ENCODE measurements at places on chromosomes 2 and 18.

GRCh38 chr2:121881038-121881437 is 125.6 kb downstream of the TSN start:
- DNase-seq: no peak

GRCh38 chr18:69651243-69651642 is 250.6 kb downstream of the DOK6 start:
- no peak for DNase-seq

GRCh38 chr2:171289991-171290390 is 129.3 kb upstream of the TLK1 start:
- DNase-seq: no peak

- DNase-seq: no peak
Measured at GRCh38 chr2:121998751-121999150, 243.3 kb downstream of the TSN start.

GRCh38 chr2:234399451-234400246 is 97.2 kb downstream of the ARL4C start:
- DNase-seq: no peak

- no peak for DNase-seq
Measured at GRCh38 chr18:14947482-14948162, 199.7 kb downstream of the ANKRD30B start.

- no peak for DNase-seq
Measured at GRCh38 chr2:119224391-119225104, 914 bp downstream of the STEAP3 start.

DNA sequence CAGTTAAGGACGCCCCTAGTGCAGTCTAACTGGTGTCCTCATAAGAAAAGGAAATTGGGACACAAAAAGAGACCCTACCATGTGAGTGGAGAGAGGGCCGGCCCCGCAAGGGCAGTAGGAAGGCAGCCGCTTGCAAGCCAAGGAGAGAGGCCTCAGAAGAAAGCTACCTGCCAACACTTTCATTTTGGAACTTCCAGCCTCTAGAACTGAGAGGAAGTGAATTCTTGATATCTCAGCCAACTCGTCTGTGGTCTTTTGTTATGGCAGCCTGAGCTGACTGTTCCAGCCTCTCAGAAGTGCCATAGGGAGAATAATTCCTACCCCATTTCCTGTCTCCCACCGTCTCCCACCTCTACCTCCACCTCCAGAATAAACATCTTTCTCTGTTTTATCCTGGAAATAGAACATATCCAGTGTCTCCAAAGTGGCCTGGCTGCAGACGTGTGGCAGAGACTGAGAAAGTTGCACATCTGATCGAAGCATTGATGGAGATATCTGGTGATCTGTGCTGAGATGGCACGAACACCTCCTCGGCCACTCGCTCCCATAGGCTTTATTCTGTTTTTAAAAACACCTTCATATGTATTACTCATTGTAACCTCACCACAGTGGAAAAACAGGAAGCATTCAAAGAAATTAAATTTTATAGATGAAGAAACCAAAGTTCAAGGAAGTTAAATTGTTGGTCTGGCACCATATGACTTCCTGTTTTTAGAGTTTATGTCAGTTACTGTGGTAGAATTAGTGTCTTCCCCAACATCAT is 39.5 kb upstream of the MARCO start:
- no peak for DNase-seq

DNA sequence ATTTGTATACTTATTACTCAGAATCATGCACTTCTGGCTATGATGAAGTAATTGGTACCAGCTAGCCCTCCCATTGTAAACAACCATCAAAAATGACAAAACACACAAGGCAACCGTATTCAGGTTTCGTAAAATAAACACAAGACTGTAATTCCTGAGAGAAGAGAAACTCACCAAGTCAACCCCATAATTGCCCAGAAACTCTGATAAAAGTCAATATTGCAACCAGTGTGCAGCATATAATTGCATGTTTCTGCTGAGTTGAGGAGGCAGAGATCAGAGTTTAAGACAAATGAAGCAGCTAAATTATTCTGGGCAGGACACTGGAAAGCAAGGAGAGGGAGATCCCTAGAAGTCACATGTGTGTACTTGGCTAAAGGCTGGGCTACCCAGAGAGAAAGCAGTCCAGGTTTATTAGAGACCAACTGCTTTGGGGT is 90.3 kb downstream of the ROCK2 start:
- no peak for DNase-seq

DNA sequence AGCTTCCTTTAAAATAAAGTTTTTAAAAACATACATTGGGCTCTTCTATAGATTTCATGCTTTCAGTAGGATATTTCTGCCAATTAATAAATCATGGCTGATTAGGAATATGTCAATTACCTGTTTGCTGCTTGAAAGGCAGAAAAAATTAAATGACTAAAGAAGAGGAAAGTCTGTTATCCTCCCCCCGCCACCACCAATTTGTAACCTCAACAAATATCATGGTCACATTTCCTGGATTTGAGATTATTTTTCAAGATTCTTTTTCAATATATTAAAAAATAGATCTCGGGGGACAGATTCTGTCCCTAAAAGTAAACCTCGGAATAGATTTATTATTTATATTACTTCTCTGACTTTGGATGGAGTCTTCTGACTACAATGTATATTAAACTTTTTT is 125.9 kb downstream of the ARHGAP15 start:
- DNase-seq: no peak

GRCh38 chr2:200743042-200743676 is 68.6 kb upstream of the BZW1 start:
- no peak for DNase-seq

- DNase-seq: no peak
Measured at GRCh38 chr18:55224086-55224625, 264.9 kb upstream of the CCDC68 start.

Data from spinal cord (tissue), 10 donors.